ENCODE measurements at places on chromosomes 2 and 18.

GRCh38 chr18:36372903-36373311, 75.4 kb downstream of the FHOD3 start:
- no peak for DNase-seq

- no peak for DNase-seq
These were observed 91.1 kb downstream of the ITSN2 start for GRCh38 chr2:24269265-24269664.

DNA sequence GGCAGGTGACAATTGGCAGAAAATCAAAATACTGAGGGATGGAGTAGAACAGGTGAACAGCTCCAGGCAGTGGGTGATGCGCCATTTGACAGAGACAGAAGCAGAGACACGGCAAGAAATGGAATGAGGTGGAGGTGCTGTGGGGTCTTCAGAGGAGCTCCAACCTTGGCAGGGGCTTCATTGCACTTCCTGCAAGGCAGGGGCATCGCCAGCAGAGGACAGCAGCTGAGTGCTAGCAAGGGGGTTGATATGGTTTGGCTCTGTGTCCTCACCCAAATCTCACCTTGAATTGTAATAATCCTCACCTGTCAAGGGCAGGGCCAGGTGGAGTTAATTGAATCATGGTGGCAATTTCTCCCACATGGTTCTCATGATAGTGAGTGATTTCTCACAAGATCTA, 42.8 kb downstream of the CCDC68 start:
- no peak for DNase-seq

DNA sequence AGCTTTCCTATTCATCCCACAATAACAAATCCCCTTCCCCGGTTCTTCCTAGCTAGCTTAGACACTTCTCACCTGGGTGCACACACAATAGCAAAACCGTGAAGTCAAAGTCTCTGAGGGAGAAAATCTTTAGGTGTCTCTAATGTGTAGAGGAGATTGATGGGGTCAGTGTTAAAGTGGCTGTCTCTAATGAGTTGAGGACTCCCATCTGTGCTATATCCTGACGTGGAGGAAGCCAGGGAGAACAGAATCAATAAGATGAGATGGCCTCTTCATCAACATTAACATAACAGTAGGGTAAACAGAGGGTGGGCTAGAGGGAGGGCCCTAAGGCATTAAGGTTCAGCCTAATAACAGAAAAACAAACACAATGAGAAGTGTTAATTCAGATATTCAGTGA, 120.4 kb downstream of the SLC5A7 start:
- no peak for DNase-seq

DNA sequence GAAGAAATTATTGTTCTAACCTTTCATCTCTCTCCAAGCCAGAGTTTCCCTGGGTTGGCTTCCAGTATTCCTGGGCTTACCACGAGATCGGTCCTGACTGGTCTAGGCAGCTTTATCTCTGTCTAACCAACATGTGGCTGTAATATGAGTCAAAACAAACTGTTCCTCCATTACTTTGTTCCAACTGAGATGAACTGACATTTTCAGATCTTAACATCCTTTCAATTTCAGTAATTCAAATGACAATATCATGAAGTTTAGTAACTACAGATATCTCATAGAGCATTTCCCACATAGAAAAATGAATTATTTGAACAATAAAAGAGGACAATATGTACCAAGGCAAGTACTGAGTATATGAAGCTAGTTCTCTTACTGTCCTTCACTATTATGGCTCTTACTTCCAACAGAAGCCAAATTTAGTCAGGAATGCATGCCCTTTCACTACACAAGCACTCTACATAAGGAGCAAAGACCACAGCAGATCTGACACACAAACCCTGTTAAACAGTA, 15.5 kb downstream of the SLC25A12 start:
- DNase-seq = no peak

DNA sequence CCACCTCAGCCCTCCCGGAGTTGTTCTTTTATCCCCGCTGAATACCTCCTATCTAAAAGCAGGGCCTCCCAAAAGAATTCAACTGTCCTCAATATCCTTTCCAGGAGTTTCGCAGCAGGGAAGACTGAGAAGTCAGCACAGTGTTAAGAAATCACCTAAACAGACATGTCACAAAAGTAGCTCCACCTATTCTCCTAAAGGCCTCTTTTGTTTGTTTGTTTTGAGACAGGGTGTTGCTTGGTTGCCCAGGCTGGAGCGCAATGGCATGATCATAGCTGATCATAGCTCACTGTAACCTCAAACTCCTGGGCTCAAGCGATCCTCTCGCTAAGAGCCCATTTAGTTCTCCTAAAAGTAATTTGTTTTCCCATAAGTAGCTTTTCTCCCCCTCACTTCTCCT, 53.8 kb downstream of the TEX44 start:
- no peak for DNase-seq

GRCh38 chr2:85913884-85914881, 25.4 kb upstream of the ST3GAL5 start:
- no peak for DNase-seq

GRCh38 chr18:49030138-49030537, 79.4 kb upstream of the SMAD7 start:
- no peak for DNase-seq

- no peak for DNase-seq
These were observed 477.1 kb downstream of the FBXO15 start for GRCh38 chr18:73670524-73670923.

DNA sequence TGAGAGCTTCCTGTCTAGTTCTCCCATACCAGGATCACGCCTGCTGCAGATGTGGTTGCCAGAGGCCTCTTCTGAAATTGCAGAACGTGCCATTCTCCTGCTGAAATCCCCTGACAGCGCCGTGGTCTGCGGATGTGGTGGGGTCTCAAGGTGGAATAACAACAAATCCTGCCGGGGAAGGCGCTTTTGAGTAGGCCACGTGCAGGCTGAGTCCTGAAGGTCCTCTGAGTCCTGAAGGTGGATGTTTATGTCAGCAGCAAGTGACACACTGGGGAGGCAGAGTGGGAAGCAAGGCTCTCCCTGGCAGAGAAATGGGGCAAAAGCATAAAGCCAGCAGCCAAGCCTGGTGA, 241.4 kb downstream of the MYCN start:
- no peak for DNase-seq

DNA sequence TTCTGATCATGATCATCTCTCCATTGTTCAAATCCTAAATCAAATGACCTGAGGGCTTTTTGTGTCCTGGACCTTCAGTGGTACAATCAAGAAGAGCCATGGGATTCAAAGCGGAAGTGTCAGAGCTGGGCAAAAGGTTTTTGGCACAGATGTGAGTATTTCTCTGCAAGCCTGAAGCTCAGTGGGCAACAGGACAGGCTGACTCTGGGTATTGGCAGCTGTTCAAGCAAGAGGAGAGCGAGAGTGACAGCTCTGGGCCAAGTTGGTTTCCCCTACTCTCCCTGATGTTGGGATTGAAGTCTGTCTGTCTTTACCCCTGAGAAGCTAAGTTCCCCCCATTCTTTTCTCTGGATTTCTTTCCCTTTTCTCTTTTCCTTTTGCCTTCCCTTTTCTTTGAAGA, 33.3 kb downstream of the DSEL start:
- no peak for DNase-seq

DNA sequence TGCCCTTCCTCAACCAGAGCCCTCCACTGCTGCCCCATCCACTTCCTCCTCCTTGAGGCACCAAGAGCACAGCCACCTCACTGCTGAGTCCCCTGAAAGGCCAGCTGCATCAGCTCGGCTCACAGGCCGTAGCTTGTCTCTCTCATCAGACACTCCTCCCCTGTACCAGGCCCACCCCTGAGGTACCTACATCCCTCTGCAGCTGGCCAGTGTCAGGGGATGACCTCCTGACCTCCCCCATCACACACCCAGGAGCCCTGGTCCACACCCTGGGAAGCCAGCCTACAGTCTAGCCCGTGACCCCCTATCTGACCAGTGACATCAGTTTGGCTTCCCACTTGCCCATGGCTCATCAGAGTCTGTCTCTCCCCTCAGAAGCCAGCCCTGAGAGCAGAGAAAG, 205.6 kb downstream of the TNS1 start:
- DNase-seq = no peak

- no peak for DNase-seq
These were observed 18.8 kb downstream of the COX7A2L start for GRCh38 chr2:42342061-42342794.

GRCh38 chr2:85291425-85292023, 36.3 kb downstream of the TGOLN2 start:
- DNase-seq = no peak

GRCh38 chr2:65161551-65162100, 31.7 kb upstream of the RAB1A start:
- DNase-seq = no peak

- no peak for DNase-seq
These were observed 149.1 kb downstream of the GREB1L start for GRCh38 chr18:21391074-21391673.

DNA sequence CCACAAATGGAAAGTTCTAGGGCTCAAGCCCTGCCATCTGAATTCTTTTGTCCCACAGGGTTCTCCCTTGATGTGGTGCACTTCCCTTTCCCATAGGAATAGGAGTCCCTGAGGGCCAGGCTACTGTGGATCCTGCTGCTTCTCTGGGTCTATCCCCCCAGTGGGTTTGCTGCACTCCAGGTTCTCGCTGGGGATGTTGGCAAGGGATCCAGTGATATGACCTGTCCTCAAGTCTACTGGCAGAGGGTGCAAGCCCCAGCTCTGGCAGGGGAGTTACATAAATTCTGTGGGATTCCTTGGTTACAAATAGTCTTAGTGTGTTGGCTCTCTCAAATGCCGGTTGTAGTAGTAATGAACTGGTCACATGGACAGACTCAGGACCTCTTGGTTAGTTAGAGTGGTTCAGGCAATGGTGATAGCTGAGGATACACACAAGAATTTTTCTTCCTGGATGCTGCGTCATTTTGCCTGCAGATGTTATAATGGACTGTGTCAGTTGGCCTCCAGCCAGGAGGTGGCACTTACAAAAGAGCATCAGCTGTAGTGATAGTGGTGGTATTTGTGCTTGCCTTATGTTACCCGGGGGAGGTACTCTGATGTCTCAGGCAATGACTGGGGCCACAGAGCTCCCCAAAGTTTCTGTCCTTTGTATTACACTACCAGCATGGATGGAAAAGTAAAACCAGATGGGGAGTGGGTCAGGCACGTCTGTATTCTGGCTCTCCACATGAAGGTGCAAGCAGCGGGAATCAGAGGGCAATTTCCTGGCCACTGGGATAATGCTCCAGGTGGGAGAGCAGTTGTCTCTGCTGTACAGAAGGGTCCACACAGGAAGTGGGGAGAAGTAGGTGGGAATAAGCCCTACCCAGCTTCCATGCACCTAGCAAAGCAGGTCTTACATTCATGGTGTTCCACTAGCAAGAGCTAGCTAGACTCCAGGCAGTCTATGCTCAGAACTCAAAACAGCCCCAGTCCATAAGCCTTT, 267.9 kb downstream of the SOX11 start:
- no peak for DNase-seq

DNA sequence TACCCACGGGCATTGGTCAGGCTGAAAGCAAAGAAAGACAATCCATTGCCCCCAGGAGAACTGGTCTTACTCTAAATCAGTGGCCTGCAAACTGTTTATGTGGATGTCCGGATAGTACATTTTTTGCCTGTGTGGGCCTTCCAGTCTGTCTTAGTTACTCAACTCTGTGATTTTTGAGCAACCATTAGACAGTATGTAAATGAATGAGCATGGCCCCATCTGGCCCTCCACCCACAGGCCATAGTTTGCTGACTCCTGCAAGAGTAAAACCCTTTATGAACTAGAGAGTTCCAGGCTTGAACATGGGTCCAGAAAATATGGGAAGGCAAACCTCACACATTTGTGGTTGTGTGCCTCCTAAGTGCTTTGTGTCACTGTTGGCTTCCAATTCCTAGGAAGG, 55.7 kb upstream of the CYP1B1 start:
- no peak for DNase-seq

- no peak for DNase-seq
These were observed 93.5 kb downstream of the LPIN1 start for GRCh38 chr2:11839916-11840315.

- no peak for DNase-seq
These were observed 14.7 kb downstream of the NEDD4L start for GRCh38 chr18:58058720-58059119.

DNA sequence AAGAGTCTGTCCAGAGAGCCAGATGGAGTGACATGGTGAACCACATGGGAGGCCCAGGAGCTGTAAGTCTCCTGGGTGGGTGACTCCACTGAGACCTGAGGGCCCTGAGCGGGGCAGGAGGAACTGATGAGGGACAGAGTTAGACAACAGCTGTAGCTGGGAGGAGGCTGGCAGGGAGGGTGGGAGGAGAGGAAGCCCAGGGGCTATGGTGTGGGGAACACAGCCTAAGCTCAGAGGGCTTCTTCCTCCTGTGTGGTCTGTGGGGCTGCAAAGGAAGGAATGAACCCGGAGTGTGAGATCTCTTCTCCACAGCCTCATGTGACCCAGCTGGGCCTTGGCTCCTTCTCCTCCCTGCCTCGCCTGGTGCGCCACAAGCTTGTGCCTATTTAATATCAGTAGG, 395.6 kb upstream of the HS6ST1 start:
- DNase-seq = no peak

DNA sequence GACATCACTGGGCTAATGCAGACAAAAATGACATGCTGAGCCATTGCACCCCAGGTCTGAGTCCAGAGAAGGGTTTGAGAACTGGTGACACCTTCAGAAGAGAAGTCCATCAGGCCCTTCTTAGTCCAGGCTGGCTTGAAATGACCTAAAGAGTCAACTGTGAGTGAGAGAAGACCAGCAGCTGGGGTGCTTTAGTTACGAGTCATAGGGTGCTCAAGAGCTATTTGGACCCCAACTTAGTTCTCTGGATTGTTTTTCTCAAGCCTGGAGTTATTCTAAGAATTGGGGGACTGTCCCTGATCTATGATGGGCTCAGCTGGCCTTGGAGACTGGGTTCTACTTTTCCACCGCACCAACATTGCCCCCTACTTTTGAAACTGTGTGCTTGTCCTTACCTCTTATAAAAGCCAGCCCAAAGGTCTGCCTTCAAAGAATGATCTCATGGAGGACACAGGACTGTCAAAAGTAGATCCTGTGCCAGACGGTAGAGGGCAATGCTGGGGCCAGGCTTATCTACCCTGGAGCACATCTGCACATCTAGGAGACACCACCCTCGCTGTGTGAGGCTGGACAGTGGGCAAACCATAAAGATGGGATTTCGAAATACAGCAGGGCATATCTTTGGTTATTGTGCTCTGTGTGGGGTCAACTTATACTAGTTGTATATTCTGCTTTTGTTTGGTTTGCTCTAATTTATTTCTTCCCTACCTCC, 333.0 kb upstream of the SLC14A2 start:
- no peak for DNase-seq
